Central memory CD8-positive, alpha-beta T cell (primary cell): ENCODE measurements at places on chromosomes 1 and 21.

- no peak for DNase-seq
Measured at GRCh38 chr1:199931666-199932377, 95.7 kb upstream of the NR5A2 start.

DNA sequence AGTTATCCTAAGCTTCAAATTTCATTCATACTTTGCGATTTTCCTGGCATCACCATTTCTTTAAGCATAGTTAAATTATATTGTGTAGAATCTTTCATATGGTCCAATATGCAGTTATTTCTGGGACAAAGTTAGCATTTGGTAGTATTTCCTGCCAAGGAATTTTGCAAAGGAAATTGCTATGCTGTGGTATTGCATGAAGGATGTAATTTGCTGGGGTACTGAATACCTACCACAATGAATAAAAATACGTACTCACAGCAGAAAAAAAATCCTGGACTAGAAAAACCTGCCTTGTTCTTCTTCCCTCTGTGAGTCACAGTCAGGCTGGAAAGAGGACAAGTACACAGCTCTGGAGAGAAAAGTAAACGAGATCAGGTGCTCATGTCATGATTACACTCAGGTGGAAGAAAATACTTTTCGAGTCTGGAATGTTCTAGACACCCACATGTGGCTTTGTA, 241.2 kb downstream of the PTBP2 start:
- no peak for DNase-seq

DNA sequence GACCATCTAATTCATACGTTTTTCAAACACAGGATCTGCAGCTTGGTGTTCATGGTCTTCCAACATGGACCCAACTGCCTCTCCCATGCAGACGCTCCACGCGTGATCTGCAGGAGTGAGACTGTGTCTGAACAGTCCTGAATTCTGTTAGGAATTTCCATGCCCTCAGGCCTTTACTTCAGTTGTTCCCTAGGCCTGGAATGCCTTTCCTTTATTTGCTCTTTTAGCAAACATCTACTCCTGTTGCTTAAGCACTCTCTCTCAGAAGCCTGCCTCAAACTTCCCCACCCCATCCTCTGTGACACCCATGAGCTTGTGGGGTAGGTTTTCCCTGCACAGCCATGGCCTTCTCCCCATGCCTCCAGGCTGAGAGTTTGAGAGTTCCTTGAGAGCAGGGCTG, 73.7 kb downstream of the DMRTB1 start:
- no peak for DNase-seq

DNA sequence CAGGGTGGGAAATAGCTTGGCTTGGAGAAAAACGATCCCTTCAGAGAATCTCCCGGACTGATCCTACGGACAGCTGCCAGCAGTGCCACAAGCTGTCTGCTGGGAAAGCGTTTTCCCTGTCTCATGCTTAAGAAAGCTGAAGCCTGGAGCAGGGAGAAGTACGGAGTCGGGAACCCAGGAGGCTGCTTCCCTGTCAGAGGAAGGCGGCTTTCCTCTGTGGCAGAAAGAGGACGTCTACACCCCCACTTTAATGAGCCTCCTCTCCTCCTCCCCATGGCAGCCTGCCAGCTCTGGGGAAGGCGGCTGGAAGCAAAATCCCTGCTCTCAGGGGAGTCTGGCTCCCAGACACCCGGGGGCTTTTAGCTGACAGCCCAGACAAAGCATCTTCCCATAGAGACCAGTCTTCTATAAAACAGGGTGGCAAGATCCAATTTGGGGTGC, 7.3 kb downstream of the KIF21B start:
- DNase-seq: no peak

DNA sequence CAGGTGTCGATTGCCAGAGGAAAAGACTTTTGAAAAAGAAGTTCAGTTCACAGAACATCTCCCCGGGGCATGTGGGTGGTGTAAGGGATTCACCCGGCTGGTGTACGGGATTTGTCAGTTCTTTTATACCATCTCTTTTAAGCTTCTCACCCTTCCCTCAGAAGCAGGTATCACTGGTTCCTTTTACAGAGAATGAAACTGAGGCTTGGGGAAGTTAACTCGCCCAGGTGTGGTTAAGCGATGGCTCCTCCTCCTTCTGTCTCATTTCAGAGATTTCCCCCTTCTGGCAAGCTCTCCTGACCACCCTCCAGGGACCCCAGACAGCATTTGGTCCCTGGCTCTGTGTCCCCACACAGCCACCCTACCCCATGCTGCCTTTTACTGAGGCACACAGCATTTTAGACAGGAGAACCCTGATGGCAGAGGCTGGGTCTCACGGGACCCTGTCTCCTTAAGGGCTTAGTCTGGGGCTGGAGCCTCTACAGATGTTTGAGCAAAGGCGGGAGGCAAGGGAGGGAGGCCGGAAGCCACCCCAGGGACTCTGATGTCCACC, 2.8 kb upstream of the ECE1 start:
- no peak for DNase-seq

DNA sequence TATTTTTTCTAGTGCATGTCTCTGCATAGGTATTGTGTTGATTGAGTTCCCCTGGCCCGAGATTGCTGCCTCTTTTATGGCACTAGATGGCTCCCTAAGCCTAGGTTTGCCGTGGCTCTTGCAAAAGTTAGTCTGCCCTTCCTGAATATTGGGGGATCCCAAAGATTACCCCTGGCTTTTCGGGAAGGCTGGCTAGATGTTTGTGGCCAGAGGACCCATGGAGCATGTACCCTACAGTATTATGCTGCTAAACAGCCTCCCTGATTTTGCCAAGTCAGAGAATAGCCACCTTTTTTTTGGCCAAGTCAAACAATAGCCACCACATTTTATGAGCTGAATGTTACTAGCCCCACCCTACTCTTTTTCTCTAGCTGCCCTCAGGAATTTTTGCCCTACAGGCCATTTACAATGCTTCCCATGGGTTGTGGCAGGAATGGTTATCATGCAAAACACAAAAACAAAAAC, 343.2 kb downstream of the OLFM3 start:
- DNase-seq: no peak

DNA sequence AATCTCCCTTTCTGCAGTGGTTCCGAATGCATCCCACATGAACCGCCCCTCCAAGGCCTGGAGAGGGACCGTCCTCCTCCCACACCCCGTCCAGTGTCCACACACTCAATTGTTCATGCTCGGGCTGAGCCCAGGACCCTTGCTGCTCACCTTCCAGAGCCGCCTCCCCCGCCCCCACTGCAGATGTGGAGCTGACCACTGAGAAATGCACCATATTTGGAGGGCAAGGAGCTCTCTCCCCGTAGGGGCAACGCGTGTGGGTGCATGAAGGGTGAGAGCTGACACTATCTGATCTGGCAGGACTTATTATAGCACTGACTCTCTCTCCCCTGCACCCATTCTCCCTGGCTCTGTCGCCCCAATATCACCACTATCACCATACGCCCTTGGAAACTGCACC, 4.0 kb upstream of the S100A3 start:
- DNase-seq: no peak

DNA sequence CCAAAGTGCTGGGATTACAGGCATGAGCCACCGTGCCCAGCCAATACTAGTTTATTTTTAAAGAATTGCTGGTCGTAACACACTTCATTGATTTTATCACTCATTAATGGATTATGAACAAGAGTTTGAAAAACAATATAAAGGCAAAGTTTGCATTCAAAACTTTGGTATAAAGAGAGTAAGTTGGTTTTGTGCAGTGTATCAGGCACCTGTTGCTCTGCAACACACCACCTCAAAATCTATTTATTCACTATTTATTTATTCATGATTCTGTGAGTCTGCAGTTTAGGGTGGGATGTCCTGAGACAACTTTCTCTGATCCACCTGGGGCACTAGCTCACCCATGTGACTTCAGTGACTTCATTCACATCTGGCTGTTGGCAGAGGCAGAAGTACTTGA, 10.2 kb upstream of the METTL18 start:
- no peak for DNase-seq

- DNase-seq: no peak
Measured at GRCh38 chr1:93991271-93991670, 82.0 kb upstream of the GCLM start.

GRCh38 chr1:1211541-1212441, 2.2 kb downstream of the TNFRSF4 start:
- DNase-seq: no peak

- no peak for DNase-seq
Measured at GRCh38 chr21:42799948-42800347, 79.4 kb downstream of the WDR4 start.

- no peak for DNase-seq
Measured at GRCh38 chr1:162391790-162392563, 10.4 kb downstream of the C1orf226 start.

DNA sequence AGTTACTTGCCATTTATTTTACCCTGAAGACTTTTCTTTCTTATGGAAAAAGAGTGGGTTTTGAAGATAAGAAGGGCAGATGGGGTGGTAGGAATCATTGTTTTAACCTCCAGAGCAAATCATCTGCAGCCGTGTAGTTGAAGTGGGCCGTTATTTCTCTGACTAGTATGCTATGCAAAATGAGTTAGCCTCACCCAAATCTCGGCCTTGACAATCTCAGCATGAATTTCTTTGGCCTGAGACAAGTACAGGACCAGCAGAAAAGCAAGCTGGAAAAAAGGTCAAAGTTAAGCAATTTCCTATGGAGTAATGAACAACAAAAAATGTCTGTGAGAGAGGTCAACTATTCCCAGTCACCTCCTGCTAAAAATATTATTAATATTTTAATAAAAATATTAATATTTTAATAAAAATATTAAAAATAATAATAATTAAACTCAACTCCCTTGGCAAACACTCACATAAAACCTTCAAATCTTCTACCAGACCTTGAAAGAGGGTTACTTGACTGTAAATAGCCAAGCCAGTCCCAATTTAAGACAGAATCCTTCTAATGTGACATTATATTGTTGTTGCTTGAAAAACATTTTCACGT, 6.8 kb upstream of the TEKT2 start:
- DNase-seq: no peak

DNA sequence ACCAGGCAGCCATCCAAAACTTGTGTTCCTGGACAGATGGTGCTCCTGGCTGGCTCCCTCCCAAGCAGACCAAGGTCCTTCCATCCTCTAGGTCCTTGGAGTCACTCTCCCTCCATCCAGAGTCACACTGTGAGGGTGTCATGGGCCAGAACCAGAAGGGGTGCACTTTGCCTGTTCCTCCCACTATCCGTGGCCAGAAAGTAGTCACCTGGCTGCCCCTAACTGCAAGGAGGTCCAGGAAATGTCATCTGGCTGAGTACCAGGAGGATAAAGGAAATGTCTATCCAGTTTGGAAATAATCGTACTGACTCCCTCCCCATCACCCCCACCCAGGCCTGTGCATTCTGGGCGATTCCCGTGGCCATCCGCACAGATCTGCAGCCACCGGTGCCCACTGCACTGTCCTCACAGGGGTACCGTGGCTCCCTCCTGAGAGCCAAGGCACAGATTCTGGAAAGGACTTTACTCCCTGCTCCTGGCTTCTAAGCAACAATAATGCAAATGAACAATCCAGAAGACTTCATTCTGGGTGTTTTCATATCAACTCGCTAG, 253.2 kb downstream of the NPHP4 start:
- no peak for DNase-seq

DNA sequence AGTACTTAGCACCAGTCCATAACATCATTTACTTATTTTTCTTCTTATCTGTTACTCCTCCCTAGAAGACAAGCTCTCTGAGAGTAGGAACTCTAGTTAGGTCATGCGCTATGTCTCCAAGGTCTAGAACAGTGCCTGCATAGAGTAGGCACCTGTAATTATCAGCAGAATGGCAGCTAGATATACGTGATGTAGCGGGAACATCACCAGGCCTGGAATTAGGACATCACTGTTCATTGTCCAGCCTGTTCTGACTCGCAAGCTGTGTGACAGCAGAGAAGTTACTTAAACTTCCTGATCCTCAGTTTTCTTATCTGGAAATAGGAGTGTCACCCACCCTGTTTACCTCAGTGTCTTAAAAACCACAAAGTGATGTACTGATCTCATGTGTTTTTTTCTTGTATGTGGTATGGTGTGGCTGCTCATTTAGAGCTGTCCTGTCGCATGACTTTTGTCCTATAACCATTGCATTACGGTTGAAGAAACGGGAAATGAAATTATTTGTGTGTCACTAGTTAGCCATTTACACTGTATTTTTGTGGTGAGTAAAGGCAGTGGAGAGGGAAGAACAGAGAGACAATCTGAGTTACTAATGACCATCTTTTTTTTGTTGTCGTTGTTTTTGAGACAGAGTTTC, 37.1 kb upstream of the EXO1 start:
- no peak for DNase-seq

DNA sequence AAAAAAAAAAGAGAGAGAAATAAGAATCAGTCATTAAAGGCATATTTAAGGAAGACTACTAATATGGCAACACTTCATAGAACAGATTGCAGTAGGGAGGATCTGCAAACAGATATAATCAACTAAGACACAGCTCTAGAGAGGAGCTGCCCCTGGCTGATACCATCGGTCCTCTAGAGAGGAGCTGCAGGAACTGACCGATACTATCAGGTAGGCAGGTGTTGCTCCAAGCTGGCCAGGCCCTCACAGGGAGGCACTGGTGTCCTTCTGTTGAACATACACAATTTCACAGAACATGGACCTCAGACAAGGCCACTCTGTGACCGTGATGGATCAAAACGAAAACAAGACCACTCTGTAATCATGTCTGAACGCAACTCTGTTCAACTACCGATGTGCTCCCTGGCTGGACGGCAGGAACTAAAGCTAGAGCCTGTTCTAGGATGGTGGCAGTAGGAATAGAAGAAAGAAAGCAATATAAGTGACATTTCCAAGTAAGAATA, 15.5 kb downstream of the SMYD3 start:
- no peak for DNase-seq

DNA sequence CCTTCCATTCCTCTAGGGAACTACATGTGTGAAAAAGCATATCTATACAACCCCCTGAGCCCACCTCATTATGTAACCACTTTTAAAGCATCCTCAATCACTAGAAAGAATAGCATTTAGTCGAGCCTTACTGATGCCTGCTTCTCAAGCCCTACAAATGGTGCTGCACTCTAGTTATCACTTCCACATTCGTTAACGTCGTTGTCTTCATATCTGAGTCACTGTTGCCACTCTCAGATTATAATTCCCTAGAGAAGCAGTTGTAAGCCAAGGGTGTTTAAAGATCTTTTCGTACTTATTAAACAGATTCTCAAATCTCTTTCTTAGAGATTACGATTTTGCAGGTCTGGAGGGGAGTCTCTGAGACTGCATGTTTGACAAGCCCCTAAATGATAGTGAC, 16.5 kb downstream of the ATP1B1 start:
- DNase-seq: no peak
